Activated CD4-positive, alpha-beta T cell treated with anti-CD3 and anti-CD28 coated beads, Interleukin-2, amount 10 ng/mL, durations not matched to agents 7 days and 5 days (primary cell): ENCODE measurements at places on chromosomes 3 and 15. TPM values are rescaled to one million over a fixed set of nuclear protein-coding genes. Genes with fewer than 3 reads are reported as not detected.
A peak's percentile ranks its signal among the peaks of the same experiment; 100 is the strongest.

DNA sequence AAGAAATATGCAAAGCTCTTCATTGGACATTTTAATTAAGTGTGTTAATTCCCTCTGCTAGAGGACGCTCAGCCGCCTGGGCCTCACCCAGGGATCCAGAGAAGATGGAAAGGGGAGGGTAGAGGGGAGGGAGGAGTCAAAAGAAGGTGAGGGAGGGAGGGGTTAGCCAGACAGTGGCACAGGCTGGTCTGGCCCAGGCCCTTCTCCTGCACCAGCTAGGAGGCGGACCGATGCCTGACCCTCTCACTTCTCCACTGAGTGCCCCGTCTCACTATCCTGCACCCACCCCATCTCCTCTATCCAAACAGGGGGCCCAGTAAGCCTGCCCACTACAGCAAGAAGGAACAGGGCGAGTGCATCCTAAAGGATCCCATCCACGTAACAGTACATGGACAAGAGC is 22.9 kb downstream of the RAB6B start:
- H3K27me3 ChIP-seq = peaks cover 20% of the 10 kb centered on the region
- DNase-seq = no peak
- H3K4me3 ChIP-seq = no peak overlapping the region
- H3K4me1 ChIP-seq = no peaks in the 10 kb centered on the region
- H3K27ac ChIP-seq = no peak overlapping the region
- no peaks in the 10 kb centered on the region for H3K36me3 ChIP-seq

DNA sequence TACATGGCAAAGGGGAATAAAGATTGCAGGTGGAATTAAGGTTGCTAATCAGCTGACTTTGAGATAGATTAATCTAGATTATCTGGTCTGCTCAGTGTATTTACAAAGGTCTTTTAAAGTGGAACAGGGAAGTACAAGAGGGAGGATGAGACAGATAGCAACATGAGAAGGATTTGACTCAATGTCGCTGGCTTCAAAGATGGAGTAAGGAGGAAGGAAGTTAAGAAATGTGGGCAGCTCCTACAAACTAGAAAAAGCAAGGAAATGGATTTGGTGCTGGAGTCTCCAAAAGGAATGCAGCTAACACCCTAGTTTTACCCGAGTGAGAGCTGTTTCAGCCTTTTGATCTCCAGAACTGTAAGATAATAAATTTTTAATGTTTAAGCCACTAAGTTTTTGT is 180.7 kb upstream of the TTC14 start:
- DNase-seq = no peak
- H3K36me3 ChIP-seq = no peaks in the 10 kb centered on the region
- no peak overlapping the region for H3K27ac ChIP-seq
- no peak overlapping the region for H3K4me3 ChIP-seq
- no peaks in the 10 kb centered on the region for H3K4me1 ChIP-seq

DNA sequence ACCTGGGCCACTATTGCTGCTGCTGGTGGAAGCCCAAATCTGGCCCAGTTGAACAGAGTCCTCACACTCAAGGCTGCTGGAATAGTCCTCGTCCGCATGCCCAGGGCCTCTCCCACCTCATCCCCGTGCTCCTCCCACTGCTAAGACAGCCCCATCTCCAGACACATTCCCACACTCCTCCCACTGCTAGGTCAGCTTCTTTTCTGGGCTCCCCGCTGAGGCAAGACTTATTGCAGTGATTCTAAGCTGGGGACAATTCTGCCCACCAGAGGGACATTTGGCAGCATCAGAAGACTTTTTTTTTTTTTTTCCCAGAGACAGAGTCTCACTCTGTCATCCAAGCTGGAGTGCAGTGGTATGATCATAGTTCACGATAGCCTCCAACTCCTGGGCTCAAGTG is 35.1 kb downstream of the POC1A start:
- H3K27ac ChIP-seq = no peak overlapping the region
- no peak overlapping the region for H3K4me3 ChIP-seq
- DNase-seq = no peak
- H3K4me1 ChIP-seq = peaks cover 18% of the 10 kb centered on the region
- H3K36me3 ChIP-seq = peaks cover 14% of the 10 kb centered on the region

- no peak overlapping the region for H3K27ac ChIP-seq
- peak; percentile 64 for DNase-seq
- H3K27me3 ChIP-seq = peaks cover 7% of the 10 kb centered on the region
- no peak overlapping the region for H3K4me3 ChIP-seq
- H3K36me3 ChIP-seq = no peaks in the 10 kb centered on the region
- peaks cover 16% of the 10 kb centered on the region for H3K4me1 ChIP-seq
These were observed 6.5 kb upstream of the DNASE1L3 start for GRCh38 chr3:58217209-58217811.

DNA sequence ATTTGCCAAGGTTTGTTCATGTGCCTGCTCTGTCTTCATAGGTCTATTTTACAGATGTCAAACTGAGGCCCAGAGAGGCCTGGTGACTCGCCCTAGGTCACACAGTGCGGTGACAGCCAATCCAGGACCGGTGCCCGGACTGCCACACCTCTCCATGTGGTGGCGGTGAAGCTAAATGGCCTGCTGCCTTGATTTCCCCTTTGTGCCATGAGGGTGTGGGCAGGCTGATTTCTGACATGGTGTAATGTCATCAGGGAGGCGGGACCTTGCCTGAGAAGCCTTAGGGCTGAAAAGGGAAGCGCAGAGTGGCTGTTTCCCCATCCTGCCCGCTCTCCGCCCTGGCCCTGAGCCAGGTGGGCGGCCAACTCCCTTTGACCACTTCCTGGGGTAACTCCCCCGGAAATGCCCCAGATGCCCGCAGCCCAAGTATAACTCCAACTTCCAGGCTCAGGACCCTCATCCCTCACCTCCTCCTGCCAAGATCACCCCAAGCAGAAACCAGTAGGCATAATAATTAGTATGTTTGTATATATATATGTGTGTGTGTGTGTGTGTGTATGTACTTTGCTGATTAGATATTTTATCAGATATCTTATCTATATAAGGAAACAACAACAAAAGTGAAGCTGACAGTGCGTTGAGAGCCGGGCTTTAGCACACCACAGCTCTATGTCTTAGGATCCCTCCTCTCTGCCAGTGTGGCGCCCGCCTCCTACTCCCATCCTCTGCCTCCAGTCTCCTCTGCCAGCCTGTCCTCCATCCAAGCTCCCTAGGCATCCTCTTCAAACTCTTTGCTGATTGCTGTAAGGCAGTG is 63.9 kb downstream of the IQSEC1 start:
- H3K27ac ChIP-seq = peak overlapping the region; percentile 93
- peaks cover 54% of the 10 kb centered on the region for H3K36me3 ChIP-seq
- peaks cover 90% of the 10 kb centered on the region for H3K4me1 ChIP-seq
- peak; percentile 58 for DNase-seq
- H3K27me3 ChIP-seq = no peaks in the 10 kb centered on the region

DNA sequence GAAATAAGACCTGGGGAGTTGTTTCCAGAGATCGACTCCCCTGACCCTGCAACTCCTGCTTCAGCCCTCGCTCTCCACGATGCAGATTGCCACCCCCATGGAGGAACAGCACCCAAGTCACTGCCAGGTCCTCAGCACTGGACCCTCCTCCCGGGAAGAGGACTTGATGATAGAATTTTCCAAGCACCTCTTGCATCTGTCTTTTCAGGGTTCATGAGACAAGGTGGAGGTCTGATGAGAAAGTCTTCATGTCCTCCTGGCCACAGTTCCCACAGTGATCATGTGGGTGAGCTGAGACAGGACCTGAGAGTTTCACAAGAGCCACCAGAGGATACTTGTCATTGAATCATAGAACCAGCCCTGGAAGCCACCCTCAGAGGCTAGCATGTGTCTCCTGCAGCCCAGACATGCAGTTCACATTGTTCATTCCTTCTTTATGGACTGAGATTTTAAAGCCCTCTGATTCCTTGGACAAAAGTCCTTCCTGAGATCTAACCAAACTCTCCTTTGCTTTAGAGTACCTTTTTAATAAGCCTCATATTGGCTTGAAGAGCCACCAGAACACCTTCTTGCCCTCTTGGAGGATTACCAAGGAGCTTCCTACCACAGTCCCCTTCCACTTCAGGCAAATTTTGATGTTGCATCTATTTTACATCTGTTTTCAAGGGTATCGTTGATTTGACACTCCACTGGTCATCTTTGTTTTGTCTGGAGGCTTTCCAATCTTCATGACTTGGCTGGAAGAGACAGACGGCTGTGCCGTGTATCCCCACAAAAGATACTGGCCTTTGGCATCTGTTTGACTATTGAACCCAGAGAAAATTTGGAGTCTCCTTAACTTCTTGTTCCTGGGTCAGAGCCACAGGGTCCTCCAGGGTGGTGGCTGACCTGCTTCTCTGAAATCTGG is 224.8 kb upstream of the BHLHE40 start:
- no peak overlapping the region for H3K27ac ChIP-seq
- no peak overlapping the region for H3K4me3 ChIP-seq
- peaks cover 69% of the 10 kb centered on the region for H3K4me1 ChIP-seq
- H3K27me3 ChIP-seq = no peaks in the 10 kb centered on the region

- H3K36me3 ChIP-seq = no peaks in the 10 kb centered on the region
- no peaks in the 10 kb centered on the region for H3K27me3 ChIP-seq
- H3K27ac ChIP-seq = no peak overlapping the region
- no peaks in the 10 kb centered on the region for H3K4me1 ChIP-seq
These were observed 563.8 kb upstream of the ROBO1 start for GRCh38 chr3:80331494-80332170.

DNA sequence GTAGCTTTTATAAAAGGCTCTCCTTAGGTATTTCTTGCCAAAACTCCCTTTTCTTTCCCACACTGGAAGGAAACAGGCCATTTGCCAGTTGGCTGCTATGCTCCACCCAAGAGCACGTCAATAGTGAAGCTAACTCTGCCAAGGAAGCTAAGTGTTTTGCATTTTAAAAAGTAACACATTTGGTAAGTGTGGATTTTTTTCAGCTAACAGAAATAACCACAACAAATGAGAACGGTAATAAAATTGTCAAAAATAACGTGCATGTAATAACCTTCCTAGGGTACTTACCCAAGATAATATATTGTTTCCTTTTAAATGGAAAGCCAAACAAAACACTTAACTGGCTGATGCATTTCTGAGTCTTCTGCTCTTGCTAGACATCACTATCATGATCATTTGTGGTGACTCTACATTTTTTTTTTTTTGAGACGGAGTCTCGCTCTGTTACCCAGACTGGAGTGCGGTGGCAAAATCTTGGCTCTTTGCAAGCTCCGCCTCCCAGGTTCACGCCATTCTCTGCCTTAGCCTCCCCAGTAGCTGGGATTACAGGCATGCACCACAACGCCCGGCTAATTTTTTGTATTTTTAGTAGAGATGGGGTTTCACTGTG is 4.6 kb downstream of the DPP8 start:
- H3K4me3 ChIP-seq = no peak overlapping the region
- H3K27ac ChIP-seq = no peak overlapping the region
- H3K36me3 ChIP-seq = peaks cover 41% of the 10 kb centered on the region
- no peak for DNase-seq
- H3K27me3 ChIP-seq = no peaks in the 10 kb centered on the region

GRCh38 chr3:138945709-138946662 is 951 bp downstream of the FOXL2 start:
- peaks cover 37% of the 10 kb centered on the region for H3K4me1 ChIP-seq
- DNase-seq = peak; percentile 20
- H3K27me3 ChIP-seq = peaks cover 88% of the 10 kb centered on the region
- peak overlapping the region; percentile 41 for H3K4me3 ChIP-seq
- no peak overlapping the region for H3K27ac ChIP-seq
- no peaks in the 10 kb centered on the region for H3K36me3 ChIP-seq

DNA sequence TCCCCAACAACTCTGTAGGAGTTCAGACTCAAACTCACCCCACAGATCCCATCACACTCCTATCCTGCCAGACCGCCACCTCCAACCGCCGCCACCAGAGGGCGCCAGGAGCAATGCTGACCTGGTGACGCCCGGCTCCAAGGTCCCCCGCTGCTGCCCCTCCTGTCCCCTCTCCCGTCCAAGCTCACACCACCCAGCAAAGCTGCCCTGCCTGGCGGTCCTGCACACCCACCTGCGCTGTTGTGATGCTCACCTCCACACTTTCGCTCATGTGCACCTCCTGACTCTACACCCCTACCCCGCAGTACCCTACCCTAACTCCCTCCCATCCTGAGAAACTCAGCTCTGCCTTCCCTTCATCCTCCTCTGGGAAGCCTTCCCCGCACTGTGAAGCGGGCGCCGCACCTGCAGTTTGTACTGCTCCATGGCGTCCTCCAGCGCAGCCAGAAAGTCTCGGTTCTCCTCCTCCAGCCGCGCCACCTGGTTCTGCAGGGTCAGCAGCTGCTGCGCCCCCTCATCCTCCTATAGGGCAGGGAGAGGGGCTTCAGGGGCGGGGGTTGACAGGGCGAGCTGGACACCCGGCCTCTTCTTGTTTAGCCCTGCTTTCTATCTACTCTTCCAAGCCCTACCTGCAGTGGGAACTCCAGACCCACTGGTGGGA is 7.9 kb downstream of the KIF7 start:
- H3K4me3 ChIP-seq = no peak overlapping the region
- H3K36me3 ChIP-seq = no peaks in the 10 kb centered on the region
- no peaks in the 10 kb centered on the region for H3K27me3 ChIP-seq
- H3K4me1 ChIP-seq = peaks cover 3% of the 10 kb centered on the region
- peak; percentile 71 for DNase-seq
- H3K27ac ChIP-seq = no peak overlapping the region

- no peaks in the 10 kb centered on the region for H3K4me1 ChIP-seq
- DNase-seq = no peak
- H3K27me3 ChIP-seq = no peaks in the 10 kb centered on the region
- no peaks in the 10 kb centered on the region for H3K36me3 ChIP-seq
- no peak overlapping the region for H3K4me3 ChIP-seq
These were observed 376.2 kb downstream of the FEZF2 start for GRCh38 chr3:61997101-61997500.

- H3K36me3 ChIP-seq = no peaks in the 10 kb centered on the region
- DNase-seq = no peak
- no peak overlapping the region for H3K4me3 ChIP-seq
- H3K27me3 ChIP-seq = peaks cover 20% of the 10 kb centered on the region
- H3K27ac ChIP-seq = no peak overlapping the region
- H3K4me1 ChIP-seq = peaks cover 10% of the 10 kb centered on the region
These were observed 3.6 kb downstream of the CPLX3 start for GRCh38 chr15:74829991-74830390.

DNA sequence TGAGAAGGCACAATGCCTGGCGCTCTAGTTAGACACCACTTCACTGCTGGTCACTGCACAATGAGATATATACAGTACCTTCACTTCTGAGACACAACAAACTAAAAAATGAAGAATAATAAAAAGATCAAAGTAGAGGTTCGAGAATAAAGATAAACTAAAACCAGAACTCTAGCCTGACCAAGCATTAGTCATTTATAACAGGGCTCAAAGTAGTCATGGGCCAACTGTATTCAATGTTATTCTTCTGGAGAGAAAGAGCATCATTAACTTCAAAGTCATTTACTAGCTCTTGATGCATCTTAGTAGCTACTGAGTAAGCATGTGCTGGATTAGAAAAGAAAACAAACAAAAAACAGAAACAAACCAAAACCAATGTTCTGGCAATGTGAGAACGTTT is 145.2 kb downstream of the SSR3 start:
- no peaks in the 10 kb centered on the region for H3K4me1 ChIP-seq
- no peak overlapping the region for H3K4me3 ChIP-seq
- no peak for DNase-seq
- peaks cover 22% of the 10 kb centered on the region for H3K27me3 ChIP-seq

The TRPM1 gene
- total RNA-seq = not detected

The CEP19 gene
- 6.0 TPM for total RNA-seq

The CDHR4 gene
- total RNA-seq = 0.08 TPM

The NKTR gene
- 96.4 TPM for total RNA-seq

The NR1I2 gene
- total RNA-seq = not detected

The RLBP1 gene
- total RNA-seq = not detected
